ENCODE measurements at places on chromosomes 16 and 17.

GRCh38 chr16:391885-392335 lies 5.1 kb upstream of the NME4 start:
- DNase-seq = peak; percentile 83

- no peak for DNase-seq
Measured at GRCh38 chr17:60301649-60302048, 90.3 kb downstream of the USP32 start.

DNA sequence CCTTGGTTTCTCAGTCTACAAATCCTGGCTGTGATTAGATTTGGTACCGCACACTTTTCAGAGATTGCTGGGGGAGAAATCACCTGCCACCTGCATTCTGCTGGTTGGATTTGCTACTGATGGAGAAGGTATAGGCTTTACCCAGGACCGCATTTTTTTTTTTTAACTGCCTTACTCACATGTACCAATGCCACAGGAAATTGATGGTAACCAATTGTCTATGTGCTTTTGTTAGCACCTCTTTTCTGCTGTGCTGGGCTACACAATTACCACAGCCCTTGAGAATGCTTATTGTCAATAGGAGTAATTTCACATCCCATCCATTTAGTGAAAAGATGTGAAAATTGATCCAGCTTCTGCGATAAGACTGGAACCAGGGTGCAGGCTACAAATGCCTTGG lies 74.4 kb upstream of the TANC2 start:
- DNase-seq = no peak

GRCh38 chr16:74774223-74775139 lies at the start of gene FA2H:
Gene FA2H, minus strand, starts transcription at chr16:74774820. Its CDS starts 65 bp downstream, at chr16:74774755.
- peak; percentile 51 for DNase-seq

DNA sequence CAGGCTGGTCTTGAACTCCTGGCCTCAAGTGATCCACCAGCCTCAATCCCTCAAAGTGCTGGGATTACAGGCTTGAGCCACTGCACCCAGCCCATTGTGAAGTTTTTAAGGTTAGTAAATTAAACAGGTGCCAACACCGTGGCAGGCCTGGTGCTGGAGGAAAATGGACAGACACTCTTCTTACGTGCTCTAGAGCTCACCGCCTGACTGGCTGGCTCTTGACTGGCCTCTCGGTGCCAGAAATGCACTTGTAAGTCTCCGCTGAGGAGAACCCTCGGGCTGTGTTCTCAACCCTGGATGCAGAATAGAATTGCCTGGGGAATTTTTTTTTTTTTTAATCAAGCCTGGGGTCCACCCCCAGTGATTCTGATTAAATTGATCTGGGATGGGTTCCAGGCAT lies 10.3 kb upstream of the HAS3 start:
- DNase-seq = no peak

DNA sequence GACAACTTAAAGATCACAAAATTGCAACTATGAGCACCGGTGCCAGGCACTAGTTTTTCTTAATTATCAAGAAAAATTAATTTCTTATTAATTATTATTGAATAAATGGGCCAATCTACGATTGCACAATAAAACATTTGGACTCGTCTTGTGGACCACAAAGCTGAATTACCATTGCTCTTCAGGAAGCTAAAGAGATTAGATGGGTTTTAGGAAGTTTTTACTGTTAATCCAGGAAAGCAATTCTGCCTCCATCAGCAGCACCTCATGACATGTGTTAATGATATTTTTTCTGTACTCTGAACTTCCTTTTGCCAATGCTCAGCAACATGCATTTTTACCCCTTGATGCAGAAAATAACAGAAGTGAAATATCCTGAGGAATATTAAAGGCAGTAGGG lies 37.9 kb downstream of the HS3ST3A1 start:
- DNase-seq = no peak

DNA sequence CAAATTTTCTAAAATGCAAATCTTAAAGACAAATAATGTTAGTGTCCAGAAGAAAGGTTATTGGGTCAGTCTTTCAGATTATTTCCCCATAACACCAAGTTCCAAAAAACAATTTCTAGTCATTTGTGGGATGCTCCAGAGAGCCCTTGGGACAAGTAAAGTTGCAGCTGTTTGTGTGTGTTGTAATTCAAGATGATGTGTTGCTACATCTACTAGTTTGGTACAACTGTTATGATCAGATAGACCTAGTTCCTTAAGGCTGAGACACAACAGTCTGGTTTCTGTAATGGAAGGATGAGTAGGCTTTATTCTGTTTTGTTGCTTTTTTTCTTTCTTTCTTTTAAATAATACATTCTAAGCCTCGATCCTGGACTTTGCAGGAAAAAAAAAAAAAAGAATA lies 41.9 kb downstream of the PIGL start:
- DNase-seq = no peak

DNA sequence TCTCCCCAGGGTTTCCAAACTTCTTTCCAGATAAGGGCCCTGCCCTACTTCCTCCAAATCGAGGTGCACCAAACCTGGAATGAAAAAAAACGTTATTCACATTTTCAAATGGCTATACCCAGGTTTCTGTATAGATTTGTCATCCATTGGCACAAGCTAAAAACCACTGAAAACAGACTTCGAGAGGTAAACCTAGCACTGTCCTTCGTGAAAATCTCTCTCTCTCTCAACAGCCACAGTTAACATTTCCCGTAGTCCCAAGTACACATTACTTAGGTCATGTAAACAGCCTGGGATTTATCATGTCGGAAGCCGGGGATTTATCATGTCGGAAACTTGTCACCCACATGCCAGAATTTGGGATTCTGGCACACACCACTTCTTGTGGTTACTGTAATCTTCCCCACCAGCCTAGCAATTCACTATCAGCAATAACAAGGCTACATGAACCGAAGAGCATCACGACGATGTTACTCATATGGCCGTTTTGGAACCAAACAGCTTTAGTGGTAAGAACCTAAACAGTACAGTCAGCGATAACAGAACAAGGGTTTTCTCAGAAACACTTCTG lies 1.2 kb downstream of the DDX5 start:
- no peak for DNase-seq

- DNase-seq = no peak
Measured at GRCh38 chr16:84663433-84664101, 15.3 kb downstream of the KLHL36 start.

GRCh38 chr17:75036643-75037268 lies 10.0 kb downstream of the ATP5PD start:
- DNase-seq = peak; percentile 84

GRCh38 chr17:69812240-69812837 lies 262.7 kb upstream of the KCNJ16 start:
- DNase-seq = no peak

DNA sequence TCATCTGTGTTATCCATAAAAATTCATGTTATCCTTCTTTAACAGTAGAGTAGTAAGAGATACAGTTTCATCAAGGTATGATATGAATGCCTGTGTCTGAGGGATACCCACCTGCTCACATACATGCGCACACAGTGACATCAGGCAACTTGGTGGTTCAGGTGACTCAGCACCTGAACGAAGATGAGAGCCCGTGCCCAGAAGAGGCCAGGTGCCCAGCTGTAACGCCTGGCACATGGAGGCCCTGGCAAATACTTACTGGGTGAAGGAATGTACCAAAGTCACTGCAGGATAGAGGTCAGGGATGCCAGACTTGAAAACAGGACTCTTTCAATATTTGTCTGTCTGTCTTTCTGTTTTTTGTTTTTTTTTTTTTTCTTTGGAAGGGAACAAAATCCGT lies 72.6 kb upstream of the LGALS9 start:
- DNase-seq = no peak

DNA sequence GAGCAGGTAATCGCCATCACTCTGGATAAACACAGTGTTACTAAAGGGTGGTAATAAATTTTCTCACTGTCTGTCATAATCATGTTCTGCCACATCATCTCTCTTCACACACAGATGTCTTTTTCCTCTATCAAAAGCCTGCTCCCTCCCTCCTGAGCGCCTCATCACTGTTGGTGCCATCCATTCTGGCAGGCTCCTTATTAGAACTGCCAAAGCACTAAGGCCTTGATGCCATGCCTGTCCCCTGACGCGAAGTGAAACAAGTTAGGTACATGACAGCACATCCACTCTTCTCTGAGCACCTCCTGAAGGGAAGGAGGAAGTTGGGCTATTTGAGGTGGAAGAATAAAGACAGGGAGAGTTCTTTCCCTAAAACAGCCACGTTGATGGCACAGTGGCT lies 38.2 kb upstream of the AXIN2 start:
- no peak for DNase-seq

- DNase-seq = no peak
Measured at GRCh38 chr16:19162085-19162484, 6.0 kb upstream of the SYT17 start.

DNA sequence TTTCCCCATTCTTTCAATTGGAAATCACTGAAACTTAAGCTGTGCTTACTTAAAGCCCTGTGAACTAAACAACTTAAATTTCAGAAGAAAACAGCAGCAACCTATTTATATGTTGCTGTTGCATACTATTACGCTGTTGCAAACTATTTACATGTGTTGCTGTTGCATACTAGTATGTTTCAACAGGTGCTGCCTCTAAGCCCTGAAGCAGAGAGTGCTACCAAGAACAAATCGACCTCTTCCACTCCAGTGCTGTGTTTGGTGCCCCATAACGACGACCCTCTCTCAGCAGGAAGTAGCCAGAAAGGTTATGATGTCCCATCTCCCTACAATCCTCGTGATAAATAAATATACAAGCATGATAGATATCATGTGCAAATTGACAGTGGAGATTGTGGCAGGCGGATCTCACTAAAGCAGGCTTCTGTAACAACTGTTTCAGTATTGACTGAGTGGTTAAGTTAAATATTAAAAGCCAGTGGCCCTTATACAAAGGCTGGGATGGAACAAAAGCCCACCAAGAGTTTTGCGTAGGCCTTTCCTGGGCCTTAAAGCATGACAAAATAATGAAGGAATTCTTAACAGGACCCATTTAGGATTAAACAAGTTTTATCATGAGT lies 5.7 kb upstream of the SCPEP1 start:
- no peak for DNase-seq

DNA sequence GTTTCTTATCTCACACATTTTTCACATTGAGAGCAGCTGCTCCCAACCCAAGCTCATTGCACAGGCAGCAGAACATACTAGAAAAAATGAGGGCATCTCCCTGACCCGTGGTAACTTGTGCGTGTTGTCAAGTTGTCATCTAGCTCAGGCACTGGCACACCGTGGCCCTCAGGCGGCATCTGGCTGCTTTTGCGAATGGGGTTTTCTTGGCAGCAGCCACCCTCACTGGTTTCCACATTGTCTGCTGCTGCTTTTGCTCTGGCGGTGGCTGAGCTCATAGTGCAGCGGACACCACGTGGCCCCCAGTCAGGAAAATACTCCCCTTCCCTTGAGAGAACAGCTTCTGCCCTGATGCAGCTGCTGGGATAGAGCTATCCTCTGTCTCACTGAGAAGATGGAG lies 9.4 kb upstream of the TEDC2 start:
- no peak for DNase-seq

DNA sequence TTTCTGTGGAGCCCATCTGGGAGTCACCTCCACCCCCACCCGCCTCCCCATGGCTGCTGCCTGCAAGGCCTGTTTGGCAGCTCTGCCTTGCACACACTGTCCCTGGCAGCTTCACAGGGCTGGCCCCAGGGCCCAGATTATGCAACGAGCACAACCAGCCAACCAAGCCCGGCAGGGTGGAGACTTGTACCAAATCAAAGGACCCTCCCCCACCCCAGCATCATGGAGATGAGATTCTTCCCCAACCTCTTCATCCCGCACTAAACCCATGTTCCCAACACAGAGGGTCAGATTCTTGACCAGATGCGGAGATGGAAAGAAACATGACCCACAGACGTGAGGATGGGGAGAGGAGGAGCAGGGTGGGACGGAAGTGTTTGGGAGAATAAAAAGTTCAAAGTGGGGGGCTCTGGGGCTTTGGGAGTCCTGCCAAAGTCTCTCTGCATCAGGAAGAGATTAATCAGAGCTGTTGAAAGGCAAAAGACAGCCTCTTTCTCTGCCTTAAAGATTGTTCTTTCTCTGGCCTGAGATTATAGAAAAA lies 3.8 kb downstream of the SMARCD2 start:
- no peak for DNase-seq

DNA sequence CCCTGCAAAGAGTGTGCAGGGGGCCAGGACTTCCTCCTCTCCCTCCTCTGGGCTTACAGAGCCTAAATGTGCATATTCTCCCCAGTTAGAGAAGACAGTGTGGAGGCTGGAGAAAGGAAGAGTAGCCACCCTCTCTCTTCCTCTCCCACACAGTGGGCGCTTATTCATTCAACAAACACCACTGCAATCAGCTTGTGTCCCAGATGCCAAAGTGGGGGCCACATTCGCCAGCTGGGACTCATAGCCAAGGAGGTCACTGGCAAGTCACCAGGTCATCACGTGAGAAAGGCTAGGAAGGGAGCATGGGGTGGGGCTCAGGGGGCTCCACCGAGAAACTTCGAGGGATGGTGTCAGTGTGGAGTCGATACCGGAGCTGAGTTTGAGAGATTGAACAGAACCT lies 45.0 kb upstream of the ZNF423 start:
- no peak for DNase-seq

DNA sequence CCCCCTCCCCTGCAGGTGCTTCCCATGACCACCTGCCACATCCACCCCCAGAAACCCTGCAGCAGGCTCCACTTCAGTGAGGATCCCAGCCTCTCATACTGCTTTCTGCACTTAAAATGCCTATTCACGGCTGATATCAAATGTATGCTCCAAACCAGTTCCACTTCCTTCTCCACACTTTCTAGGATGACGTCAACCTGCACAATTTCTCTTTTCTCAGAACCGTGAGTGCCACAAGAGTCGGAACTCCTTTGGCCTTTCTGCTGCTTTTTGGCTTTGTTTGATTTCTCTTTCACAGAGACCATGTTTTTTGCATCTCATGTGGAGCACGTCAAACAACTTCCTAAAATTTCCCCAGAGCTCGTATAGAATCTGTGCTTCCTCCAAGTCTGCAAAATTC lies 378.8 kb upstream of the TNRC6C start:
- no peak for DNase-seq

DNA sequence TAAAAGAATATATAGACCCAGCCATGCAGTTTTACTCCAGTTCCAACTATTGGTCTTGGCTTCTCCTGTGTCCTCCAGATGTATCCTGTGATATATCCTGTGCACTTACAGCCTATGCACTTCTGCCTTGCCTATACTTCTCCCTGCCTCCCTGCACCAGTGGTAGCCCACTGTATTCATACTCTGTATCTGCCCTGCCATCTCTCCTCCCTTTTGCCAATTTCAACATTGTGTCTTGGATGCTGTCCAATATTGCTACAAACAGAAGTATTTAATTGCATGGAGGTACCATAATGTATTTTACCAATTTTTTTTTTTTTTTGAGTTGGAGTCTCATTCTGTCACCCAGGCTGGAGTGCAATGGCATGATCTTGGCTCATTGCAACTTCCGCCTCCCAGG lies 242.7 kb downstream of the HAPSTR1 start:
- no peak for DNase-seq

Measured in activated gamma-delta T cell treated with Interleukin-2 at 50 U/mL for 16 hours (primary cell).